CD4-positive, alpha-beta T cell treated with Interleukin-6 at 100 ng/mL for 8 hours (primary cell): ENCODE measurements at places on chromosomes 7 and 10.

- no peak for DNase-seq
These were observed 45.9 kb upstream of the BET1 start for GRCh38 chr7:94050046-94050445.

GRCh38 chr10:126387931-126388911, at the start of gene ADAM12:
TSS of gene ADAM12 (minus strand) at chr10:126388477. CDS start at chr10:126388145, 332 bp downstream.
- DNase-seq = no peak

DNA sequence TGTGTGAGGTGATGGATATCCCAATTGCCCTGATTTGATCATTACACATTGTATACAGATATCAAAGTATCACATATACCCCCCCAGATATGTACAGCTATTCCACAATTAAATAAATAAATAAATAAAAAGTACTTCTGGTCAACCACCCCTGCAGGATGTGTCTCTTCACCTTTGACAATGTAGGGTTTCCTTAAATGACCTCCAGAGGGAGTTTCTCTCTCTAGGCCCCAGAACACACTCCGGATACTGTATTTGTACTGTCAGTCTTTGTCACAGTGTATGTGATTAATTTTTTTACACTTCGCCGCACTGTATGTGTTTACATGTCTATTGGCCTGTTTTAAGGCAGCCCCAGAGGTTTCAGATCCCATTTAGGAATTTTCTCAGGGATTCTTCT, 123.6 kb downstream of the ADCYAP1R1 start:
- no peak for DNase-seq

- DNase-seq = no peak
These were observed 79.0 kb upstream of the EMX2 start for GRCh38 chr10:117463545-117463920.

GRCh38 chr7:24847754-24848153, 90.5 kb upstream of the GSDME start:
- DNase-seq = no peak

- DNase-seq = no peak
These were observed 12.0 kb downstream of the STARD3NL start for GRCh38 chr7:38190011-38190410.

DNA sequence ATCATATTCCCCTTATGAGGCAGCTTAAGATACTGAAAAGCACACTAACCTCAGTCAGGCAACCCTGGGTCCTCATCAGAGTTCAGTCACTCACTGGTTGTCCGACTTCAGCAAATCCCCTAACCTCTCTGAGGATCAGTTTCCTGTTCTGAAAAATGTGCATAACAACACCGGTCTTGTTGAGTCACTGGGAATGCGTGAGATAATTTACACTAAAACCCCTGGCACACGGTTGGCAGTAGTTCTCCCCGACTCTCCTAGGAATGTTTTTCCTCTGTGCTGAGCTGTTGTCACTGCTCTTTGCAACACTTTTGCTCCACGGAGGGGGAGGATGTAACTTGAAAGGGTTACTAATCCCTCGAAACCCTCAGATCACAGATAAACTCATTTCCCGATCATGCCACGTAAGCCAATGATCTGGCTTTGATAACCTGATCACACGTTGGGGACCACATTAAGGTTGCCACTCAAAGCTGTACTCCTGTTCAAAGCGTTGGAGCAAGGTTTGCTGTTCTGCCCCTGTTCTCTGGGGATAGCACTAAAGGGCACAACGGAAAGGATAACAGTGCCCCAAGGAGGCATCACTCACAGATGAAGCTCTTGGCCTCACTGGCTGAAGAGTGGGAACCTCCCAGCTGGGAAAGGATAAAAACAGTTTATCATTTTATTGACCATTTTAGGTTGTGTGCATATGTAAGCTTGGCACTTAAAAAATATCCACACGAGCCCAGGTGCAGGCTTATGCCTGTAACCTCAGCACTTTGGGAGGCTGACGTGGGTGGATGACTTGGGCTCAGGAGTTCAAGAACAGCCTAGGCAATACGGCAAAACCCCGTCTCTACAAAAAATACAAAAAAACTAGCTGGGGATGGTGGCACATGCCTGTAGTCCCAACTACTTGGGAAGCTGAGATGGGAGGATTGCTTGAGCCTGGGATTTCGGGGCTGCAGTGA, 5.0 kb upstream of the RBM17 start:
- DNase-seq = peak; percentile 61

DNA sequence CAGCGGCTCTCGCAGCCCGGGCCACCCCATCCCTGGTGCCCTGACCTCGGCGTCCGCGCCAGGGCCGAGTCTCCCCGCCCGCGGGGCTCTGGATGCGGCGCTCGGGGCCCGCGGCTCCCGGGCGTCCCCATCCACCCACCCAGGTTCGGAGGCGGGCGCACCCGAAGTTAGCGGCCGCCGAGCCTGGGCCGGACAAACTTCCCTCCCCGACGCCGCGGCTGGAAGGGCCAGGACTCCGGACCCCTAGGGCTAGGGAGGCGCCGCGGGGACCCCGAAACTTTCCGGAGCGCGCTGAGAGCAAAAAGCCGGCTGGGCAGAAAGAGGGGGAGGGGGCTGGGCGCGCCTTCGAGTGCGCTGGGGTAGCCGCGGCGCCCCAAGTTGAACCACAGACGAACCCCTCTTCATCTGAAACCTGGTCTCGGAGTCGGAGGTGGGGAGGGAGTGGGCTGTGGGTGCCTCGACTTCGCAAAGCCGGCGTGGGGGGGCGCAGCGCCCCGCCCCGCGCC, 3.7 kb upstream of the ELFN1 start:
- DNase-seq = no peak

GRCh38 chr7:96949766-96950165, 55.6 kb upstream of the DLX6 start:
- DNase-seq = no peak

GRCh38 chr7:19437446-19437845, 271.4 kb downstream of the POLR1F start:
- no peak for DNase-seq

- DNase-seq = no peak
These were observed 83.3 kb upstream of the CREB5 start for GRCh38 chr7:28328822-28329660.

DNA sequence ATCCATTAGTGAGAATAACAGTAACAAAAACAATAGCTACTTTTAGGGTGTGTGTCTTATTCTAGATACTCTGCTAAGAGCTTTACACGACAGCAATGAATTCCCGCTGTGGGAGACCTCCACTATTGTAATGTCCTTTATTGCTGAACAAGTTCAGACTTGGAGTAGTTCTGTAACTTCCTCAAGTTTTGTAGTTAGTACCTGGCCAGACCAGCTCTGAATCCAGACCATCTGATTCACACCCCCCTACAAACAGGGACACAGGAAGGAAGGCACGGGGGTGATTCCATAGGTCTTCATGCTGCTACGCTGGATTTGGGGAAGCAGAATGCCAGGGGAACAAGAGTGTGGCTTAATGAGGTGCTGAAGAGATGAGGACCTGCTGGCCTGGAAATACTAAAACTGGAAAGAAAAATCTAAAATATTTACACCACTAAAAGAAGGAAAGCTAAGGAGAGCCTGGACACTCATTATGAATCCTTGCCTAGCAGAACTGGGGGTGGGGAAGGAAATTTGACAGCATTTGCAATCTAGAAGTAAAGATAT, 194.6 kb upstream of the TMEM72 start:
- DNase-seq = no peak

- no peak for DNase-seq
These were observed 80.3 kb downstream of the SLC37A3 start for GRCh38 chr7:140317999-140318398.

- DNase-seq = no peak
These were observed 544.2 kb upstream of the GALNT17 start for GRCh38 chr7:70587739-70588138.

- peak; percentile 56 for DNase-seq
These were observed 26.0 kb upstream of the ZNF273 start for GRCh38 chr7:64876792-64877713.

GRCh38 chr10:95693071-95693667, 558 bp downstream of the TCTN3 start:
- no peak for DNase-seq

DNA sequence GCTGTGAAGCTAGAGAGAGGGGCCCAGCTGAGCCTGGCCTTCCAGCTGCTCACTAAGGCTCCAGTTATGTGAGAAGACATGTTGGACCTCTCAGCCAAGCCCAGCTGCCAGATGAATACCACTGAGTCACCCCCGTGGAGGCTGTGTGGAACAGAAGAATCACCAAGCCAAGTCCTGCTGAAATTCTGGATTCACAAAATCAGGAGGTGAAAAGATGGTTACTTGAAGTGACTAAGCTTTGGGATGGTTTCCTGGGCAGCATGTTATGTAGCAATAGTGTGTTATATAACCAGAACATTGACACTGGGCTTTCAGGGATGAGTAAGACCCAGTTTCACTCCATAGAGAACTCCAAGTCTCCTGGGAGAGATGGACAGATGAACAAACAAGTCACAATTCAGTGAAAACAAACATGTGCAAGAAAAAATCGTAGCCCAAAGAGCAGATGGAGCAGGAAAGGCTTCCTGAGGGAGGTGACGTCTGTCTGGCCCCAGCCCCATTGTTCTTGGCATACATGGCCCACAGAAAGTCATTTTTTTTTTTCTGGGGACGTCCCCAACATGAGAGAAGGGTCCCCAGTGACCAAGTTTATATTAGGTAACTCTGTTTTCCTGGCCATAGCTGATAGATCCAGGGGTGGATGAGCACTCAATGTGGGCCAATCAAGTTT, 64.1 kb upstream of the PDZD8 start:
- DNase-seq = no peak

DNA sequence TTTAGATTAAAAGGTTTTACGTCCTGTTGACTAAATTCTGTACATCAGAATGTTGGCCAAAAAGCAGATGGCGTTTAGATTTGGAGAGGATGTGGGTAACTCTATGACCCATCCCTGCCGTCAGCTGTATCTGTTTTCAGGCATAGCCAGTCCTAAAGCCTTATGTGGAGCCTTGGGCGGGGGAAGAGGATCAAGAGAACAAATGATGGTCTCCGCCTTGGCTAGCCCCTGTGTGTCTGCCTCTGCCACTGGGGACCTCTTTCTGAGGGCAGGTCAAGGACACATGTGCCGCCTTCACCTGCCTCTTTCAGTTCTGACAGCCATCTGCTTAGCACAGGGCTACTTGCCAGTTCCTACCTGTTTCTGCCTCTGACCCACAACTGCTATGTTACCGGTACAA, 24.1 kb downstream of the PDSS1 start:
- DNase-seq = peak; percentile 42

DNA sequence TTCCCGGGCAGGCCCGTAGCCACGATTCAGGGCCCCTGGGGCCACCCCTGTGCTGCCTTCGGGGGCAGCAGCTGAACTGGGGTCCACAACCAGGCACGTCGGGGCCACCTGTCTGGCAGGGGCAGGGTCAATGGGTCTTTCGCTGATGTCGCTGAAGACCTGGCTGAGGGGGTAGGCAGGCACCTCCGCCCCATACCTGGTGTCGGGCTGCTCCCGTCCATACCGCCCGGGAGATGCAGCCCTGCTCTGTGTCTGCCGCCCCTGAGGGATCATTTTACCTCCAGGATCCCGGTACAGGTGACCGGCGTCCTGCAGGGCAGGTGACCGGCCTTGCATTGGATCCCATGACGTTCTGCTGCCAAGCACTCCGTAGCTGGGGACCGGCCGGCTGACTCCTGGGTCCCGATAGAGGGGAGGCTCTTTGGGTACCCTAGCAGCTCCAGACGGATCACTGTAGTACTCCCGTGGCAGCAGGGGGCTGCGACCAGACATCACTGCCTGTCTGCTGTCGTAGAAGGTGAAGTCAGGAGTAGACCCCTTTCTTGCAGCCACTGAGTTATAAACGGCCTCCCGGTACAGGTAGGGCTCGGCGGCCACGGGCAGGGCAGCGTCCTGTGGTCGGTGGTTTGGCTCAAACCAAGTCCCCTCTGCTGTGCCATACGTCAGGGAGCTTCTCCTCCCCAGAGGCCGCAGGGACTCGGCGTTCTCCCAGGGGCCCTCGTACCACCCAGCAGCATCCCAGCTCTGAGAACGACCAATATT, 85.2 kb downstream of the ZRANB1 start:
- DNase-seq = no peak

GRCh38 chr7:10803720-10804119, 170.0 kb upstream of the PHF14 start:
- no peak for DNase-seq

GRCh38 chr7:155533120-155533826, 13.1 kb downstream of the CNPY1 start:
- DNase-seq = no peak

DNA sequence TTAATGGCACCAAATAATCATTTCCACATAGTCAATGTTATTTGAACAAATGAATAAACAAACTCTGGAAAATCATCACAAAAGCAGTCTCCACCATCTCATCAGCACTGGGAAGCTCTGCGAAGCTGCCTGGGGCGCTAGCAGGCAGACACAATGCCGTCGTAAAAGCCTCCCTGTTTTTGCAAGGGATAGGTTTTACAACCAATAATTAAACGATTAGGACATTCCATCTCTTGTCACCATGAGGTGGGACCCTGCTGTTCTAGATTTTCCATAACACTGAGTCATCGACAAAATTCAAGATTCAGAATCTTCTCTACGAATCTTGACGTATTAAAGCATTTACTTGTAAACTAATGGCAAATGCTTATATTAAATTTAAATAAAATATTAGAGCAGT, 172.8 kb upstream of the AKR1E2 start:
- DNase-seq = no peak

GRCh38 chr10:132675031-132675740, 110.8 kb downstream of the NKX6-2 start:
- no peak for DNase-seq

DNA sequence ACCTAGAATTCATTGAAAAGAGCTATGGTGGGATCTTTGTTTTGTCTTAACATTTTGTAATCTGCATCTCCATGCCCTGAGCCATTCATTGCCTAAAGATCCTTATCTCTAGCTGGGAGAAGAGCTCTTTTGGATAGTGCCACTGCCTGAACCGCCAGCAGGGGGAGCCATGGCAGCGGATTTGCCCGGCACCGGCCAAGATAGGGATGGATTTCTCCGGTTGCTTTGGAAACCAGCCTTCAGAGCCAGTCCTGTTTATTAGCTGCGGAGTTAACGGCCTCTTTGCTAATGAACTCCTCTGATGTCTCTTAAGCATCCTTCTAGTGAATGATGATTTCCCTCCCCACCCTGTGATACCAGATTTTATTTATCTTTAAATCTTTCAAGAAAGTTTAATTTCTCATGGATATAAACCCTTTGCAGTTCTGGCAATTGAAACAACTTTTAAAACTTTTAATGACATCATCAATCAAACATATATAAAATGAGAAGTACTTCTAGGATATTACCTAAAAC, 58.2 kb upstream of the LYZL2 start:
- DNase-seq = peak; percentile 71

GRCh38 chr10:92832121-92832520, 16.2 kb upstream of the EXOC6 start:
- DNase-seq = no peak

DNA sequence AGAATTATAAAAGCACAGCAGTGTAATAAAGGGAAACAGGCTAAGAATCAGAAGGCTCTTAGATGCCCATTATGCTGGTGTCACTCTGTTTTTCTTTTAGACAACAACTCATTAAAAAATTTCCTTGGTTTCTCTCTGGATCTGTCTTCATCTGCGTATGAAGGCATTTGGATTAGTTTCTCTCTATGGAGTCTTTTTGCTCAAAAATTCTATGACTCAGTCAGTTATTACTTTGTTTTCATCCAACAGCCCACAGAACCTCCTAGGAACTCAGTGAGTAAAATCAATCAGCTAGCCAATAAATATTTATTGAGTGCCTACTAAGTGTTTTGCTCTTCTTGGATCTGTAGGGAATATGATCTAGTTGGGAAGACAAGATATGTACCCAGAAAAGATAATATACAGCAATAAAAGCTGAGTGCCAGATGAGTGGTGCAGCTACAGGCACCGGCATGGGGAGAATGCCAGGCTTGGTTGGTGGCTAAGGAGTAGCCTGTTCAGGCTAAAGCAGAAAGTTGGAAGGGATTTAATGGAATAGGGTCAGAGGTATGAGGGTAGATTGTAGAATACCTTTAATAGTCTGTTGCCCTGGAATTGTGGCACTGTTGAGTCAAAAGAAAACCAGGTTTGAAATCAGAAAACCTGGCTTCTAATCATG, 156.2 kb downstream of the LRRC4 start:
- DNase-seq = no peak
